Activated CD4-positive, alpha-beta T cell treated with anti-CD3 and anti-CD28 coated beads, Interleukin-2, amount 10 ng/mL, durations not matched to agents 7 days and 5 days (primary cell): ENCODE measurements at places on chromosomes 2 and 18.

GRCh38 chr18:31268985-31269406, 49.0 kb upstream of the DSG1 start:
- DNase-seq: no peak

DNA sequence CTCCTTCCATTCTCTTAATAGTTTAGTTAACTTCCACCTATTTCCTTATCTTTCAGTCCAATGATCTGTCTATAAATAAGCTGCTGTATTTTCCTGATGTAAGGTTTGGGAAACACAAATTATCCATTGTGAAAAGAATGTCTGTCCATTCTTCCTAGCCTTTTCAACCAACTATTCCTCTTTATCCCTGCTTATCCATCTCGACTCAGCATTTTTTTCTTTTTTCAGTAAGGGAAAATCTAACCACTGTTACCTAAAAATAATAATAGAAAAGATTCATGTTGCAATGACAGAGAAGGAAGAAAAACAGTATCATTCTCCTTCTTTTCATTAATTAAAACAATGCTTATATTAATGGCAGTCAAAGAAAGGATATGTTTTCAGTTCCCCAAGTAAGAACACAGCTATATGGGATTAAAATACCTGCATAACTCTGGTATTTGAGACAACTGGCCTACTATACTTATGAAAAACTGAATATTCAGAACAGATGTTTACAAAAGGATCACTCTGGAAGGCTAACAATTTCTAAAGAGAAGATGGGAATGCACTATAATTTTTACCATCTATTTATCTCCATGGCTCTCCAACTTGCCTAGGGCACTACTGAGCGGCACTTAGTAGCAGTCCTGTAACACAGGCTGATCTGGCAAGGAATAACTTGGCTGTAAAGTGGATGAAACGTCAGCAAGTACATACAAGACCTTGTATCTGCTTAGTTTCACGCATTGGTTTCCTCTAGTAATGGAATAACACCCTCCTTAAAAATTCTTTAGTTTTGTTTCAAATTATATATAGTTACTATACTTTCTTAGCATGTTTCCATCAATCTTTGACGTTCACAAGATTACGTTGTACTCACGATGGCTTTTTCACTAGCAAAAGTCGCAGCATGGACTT, 57.2 kb downstream of the RTTN start:
- DNase-seq: no peak

DNA sequence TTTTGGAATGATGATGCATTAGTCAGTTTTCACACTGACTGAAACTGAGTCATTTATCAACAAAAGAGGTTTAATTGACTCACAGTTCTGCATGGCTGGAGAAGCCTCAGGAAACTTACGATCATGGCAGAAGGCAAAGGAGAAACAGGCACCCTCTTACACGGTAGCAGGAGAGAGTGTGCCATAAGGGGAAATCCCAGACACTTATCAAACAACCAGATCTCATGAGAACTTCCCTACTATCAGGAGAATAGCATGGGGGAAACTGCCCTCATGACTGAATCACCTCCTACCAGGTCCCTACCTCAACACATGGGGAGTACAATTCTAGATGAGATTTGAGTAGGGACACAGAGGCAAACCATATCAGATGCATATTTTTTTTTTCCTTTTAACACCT, 504.5 kb upstream of the VRK2 start:
- DNase-seq: no peak

DNA sequence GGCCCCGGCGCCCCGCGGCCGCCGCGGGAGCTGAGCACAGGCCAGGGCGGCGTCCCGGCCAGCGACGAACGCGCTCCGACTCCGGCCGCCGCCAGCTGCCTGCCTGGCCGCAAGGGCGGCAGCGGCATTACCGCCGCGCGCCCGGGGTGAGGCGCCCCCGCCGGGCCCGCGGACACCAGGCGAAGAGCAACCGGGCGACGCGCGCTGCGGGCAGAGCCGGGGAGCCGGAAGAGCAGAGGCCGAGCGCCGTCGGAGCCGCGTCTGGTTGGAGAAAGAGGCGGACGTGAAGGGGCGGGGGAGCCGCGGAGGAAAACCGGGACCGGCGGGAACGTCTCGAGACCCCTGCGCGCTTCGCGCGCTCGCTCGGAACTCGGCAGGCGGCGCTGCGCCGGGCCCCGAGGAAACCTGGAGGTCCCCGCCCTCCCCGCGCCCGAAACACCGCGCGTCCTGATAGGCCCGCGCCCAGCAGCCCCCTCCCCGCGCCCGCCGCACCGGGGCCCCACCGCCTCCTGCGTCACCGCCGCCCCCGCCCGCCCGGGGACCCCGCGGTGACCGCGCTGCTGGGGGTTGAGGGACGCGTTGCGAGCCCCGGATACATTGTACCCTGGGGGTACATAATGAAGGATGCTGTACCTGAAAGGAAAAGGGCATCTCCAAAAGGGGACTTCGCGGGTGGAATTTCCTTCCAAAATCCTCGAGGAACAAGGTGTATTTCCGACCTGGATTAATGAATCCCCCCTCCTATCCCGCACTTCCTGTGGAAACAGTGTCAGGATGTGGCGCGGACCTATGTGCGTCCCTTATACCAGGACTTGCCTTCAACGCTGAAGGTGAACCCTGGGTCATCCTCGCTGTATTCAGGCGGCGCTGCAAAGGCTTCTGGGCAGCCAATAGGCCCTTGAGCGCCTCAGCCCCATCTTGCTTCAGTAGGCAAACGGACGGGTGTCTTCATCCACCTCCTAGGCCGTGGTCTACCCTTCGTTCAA, 1.0 kb upstream of the B4GALT6 start:
- peak; percentile 41 for DNase-seq

- DNase-seq: no peak
These were observed 3.0 kb upstream of the CHMP3 start for GRCh38 chr2:86566158-86566820.

DNA sequence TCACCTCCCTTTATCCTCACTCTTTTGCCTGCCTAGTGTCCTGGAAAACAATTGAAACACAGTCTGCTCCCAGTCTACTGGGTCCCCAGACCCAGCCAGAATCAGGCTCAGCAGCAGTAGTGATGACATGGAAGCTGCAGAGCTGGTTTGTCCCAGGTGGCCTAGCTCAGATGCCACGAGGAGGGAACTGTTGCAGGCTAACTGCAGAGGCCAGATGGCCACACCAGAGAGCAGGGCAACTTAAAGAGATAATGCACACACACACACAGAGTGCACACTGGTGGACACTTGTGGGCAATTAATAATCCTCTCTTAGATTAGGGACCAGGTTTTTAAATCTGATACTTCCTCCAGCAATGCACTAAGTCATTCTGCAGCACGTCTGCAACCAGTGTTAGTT, 42.4 kb downstream of the GYPC start:
- no peak for DNase-seq

DNA sequence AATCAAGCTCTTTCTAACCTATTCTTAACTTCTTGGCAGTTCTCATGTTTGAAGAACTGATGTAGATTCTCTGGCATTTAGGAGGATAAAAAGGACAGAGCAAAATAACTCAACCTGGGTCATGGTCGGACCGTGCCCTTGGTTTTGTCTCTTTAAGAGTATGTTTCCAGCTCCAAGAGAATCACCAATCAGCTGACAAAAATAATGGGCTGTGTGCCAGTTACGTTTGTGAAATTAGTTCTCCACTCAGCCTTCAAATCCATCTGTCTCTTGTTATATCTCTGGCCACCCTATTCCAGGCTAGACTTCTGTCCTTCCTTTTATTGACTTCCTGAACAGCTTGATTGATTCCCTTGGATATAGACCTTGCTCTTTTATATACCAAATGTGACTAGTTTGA, 225.7 kb downstream of the EPHA4 start:
- no peak for DNase-seq

DNA sequence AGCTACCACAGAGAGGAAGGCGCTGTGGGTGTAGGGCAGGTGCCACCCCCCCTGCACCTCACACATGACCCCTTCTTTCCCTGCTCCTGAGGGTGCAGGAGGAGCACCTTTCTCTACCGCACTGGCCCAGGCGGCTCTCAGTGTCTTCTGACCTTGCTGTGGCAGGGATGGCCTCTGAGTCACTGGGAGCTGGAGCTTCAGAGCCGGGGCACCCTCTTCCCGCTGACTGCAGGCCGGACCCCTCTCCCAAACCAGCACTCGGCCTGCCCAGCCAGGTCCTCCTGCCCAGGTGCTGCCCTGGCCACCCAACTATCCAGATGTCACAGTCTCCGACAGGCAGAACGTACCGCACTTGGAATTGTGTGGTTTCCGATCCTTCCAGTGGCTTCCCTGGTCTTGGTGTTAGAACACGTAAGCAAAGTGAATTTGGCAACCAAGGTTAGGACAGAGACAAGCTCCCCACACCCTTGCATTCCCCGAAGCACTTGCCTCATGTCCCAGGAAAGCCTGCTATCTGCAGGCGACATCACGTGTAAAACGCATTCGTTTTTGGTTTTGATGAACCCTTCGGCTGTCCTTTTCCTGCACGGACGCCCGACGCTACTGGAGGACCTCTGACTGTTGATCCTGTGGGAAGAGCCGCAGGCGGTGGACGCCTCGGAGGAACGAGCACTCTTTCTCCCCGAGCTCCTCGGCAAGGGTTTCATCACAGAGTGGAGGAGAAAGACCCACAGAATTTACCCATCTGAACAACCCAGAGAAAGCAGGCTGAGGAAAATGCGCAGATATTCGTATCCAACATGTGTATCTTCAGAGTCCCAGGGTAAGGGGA, 24.7 kb upstream of the KCNG2 start:
- no peak for DNase-seq

DNA sequence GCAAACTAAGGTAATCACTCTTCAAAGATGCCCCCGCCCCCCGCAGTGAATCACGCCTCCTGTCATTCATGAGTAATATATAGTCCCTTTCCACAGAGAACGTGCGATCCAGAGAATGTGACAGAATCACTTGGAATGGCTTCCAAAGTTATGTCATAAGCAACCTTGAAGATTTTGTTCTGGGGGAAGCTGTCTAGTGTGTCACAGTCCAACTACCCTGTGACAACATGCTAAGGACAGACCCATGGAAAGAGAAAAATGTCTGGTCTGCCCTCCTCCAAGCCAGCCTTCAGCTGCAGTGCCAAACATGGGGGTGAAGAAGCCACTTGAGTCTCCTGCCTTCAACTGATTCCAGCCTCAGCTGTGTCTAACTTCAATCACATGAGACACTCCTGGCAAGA, 259.1 kb downstream of the SS18 start:
- no peak for DNase-seq

- DNase-seq: no peak
These were observed 53.5 kb upstream of the RMDN2 start for GRCh38 chr2:37871456-37872191.

- no peak for DNase-seq
These were observed 115.5 kb downstream of the LAMA1 start for GRCh38 chr18:7002107-7002506.

- no peak for DNase-seq
These were observed 20.2 kb upstream of the TUBB6 start for GRCh38 chr18:12287684-12288402.

- no peak for DNase-seq
These were observed 238.4 kb downstream of the CMPK2 start for GRCh38 chr2:6627316-6627715.

- no peak for DNase-seq
These were observed 48.1 kb upstream of the SLC35G4 start for GRCh38 chr18:11561293-11561692.

- DNase-seq: no peak
These were observed 631.8 kb upstream of the RAB6C start for GRCh38 chr2:129347486-129348217.

- no peak for DNase-seq
These were observed 122.2 kb downstream of the BIRC6 start for GRCh38 chr2:32478889-32479620.

DNA sequence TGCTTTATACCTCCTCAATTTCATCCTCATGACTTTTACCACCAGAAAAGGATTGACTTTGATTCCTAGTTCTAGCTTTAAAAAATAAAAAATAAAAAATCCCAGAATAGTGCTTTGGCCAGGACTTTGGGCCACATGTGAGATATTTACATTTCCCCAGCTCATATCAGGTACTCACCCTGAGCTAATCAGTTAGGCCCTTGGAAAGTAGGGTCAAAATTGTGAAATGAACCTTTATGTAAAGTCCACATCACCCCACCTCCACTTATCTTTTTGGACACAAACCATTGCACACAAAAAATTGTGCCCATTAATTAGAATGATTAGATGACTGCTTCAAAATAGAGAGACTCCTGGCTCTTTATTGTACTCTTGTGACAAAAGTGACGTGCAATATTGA, 17.2 kb downstream of the ME2 start:
- DNase-seq: no peak

DNA sequence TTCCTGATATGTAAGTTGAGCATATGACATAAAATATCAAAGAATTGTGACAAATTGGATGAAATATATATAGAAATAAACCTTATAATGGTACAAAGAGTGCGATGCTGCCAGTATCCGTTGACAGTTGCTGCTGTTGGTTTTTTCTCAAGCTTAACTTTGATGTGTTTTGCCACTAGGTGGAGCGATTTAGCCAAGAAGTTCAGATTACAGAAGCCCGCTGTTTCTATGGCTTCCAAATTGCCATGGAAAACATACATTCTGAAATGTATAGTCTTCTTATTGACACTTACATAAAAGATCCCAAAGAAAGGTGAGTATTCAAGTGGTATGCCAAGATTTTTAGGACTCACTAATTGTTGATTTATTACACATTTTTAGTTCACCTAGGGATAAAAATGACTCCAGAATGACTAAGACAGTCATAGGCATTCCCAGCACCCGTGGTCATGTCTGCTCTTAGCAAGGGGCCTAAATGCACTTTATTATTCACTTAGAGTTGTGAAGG, 2.1 kb downstream of the RRM2 start:
- DNase-seq: peak; percentile 81

DNA sequence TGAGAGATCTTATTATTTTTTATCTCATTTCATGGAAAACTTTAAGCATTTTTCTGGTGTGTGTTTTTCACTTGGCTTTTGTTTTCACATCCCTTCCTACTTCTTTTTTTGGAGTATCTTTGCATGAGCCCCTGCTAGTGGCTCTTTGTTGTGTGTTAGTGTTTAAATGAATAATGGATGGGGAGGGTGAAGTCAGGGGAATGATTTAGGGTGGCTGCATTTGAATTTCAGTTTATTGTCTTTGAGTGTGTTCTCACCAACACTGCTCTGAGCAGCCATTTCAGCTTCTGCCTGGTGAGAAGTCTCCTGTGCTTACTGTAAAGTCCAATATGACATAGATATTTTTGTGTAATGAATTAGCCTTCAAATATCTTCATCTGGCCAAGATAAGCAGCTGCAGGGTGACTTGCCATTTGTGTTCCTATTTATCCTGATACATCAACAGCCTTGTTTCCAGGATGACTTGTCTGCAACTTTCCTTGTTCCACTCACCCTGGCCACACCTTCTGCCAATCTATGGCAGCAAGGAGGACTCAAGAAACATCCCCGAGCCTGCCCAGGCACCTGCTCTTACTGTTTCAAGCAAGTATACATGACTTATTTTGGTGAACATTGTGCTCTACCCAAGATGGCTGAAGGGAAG, 182.6 kb downstream of the PDE11A start:
- no peak for DNase-seq

GRCh38 chr2:80259292-80259691, 45.3 kb downstream of the LRRTM1 start:
- no peak for DNase-seq

DNA sequence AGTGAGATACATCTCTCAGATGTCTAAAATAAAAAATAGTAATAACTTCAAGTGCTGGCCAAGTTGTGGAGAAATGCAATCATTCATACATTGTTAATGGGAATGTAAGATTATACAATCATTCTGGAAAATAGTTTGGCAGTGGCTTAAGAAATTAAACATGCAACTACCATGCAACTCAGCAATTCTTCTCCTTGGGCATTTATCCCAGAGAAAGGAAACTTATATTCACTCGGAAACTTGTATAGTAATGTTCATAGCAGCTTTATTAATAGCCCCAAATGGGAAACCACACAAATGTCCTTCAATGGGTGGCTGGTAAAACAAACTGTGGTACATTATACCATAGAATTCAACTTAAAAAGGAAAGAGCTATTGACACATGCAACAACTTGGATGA, 274.0 kb upstream of the SPRED2 start:
- no peak for DNase-seq
